ENCODE measurements at places on chromosomes 13 and 19. TPM values are rescaled to one million over a fixed set of nuclear protein-coding genes. Genes with fewer than 3 reads are reported as not detected.

Gene KLC3
- polyA plus RNA-seq = 0.05 TPM

Gene ANGPTL8
- polyA plus RNA-seq = 0.30 TPM

Gene GJB2
- polyA plus RNA-seq = 0.64 TPM

Gene CD37
- 405 TPM for polyA plus RNA-seq

Gene ZNF888
- 2.2 TPM for polyA plus RNA-seq

Gene SLC10A2
- not detected for polyA plus RNA-seq

Gene POLR1G
- 2.1 TPM for polyA plus RNA-seq

Gene CLN5
- polyA plus RNA-seq = 14.4 TPM

Gene KCNJ14
- 0.26 TPM for polyA plus RNA-seq

Gene ZNF714
- polyA plus RNA-seq = 1.2 TPM

Gene ARHGAP33
- polyA plus RNA-seq = 5.1 TPM

Gene MBD3L4
- polyA plus RNA-seq = not detected

Gene LYPD5
- 2.2 TPM for polyA plus RNA-seq

Gene PINLYP
- 10.5 TPM for polyA plus RNA-seq

Gene GIPC3
- 2.3 TPM for polyA plus RNA-seq

Gene SIGLEC8
- polyA plus RNA-seq = 1.1 TPM

Gene EDDM13
- 1.2 TPM for polyA plus RNA-seq

Gene DNAAF3
- 0.45 TPM for polyA plus RNA-seq

Gene KLK14
- polyA plus RNA-seq = 0.22 TPM

Gene SMIM44
- polyA plus RNA-seq = not detected

Gene ZNF208
- polyA plus RNA-seq = 1.0 TPM

Gene ZNF730
- polyA plus RNA-seq = 0.19 TPM

Gene IFNL1
- polyA plus RNA-seq = not detected

Gene CRX
- polyA plus RNA-seq = not detected

Gene MCEMP1
- polyA plus RNA-seq = 3.9 TPM

Gene ICAM5
- polyA plus RNA-seq = 0.07 TPM

Gene TJP3
- 1.1 TPM for polyA plus RNA-seq

Gene PTH2
- polyA plus RNA-seq = not detected

Gene PRTN3
- 3.3 TPM for polyA plus RNA-seq

Gene IL17D
- polyA plus RNA-seq = 0.15 TPM

Gene JUND
- 47.5 TPM for polyA plus RNA-seq

Gene KCNC3
- polyA plus RNA-seq = 0.74 TPM

Gene DAND5
- polyA plus RNA-seq = not detected

Gene RASAL3
- 31.7 TPM for polyA plus RNA-seq

Gene GATAD2A
- 25.5 TPM for polyA plus RNA-seq

Gene ZNF682
- polyA plus RNA-seq = 3.7 TPM

Gene PEAK3
- 0.50 TPM for polyA plus RNA-seq

Gene IGFL1
- polyA plus RNA-seq = not detected

Gene MRPL57
- 24.8 TPM for polyA plus RNA-seq

Gene CLC
- 4.9 TPM for polyA plus RNA-seq

Gene ICAM3
- polyA plus RNA-seq = 112 TPM

Gene TGFBR3L
- polyA plus RNA-seq = 0.11 TPM

Gene CEACAM16
- not detected for polyA plus RNA-seq

Gene PDX1
- not detected for polyA plus RNA-seq

Gene BCAM
- polyA plus RNA-seq = 8.0 TPM

Gene SIGLEC9
- 13.5 TPM for polyA plus RNA-seq

Gene BTBD2
- 29.1 TPM for polyA plus RNA-seq
